ENCODE measurements at places on chromosomes 3 and 15.

GRCh38 chr3:88921986-88922385, 185.4 kb upstream of the EPHA3 start:
- DNase-seq: no peak

DNA sequence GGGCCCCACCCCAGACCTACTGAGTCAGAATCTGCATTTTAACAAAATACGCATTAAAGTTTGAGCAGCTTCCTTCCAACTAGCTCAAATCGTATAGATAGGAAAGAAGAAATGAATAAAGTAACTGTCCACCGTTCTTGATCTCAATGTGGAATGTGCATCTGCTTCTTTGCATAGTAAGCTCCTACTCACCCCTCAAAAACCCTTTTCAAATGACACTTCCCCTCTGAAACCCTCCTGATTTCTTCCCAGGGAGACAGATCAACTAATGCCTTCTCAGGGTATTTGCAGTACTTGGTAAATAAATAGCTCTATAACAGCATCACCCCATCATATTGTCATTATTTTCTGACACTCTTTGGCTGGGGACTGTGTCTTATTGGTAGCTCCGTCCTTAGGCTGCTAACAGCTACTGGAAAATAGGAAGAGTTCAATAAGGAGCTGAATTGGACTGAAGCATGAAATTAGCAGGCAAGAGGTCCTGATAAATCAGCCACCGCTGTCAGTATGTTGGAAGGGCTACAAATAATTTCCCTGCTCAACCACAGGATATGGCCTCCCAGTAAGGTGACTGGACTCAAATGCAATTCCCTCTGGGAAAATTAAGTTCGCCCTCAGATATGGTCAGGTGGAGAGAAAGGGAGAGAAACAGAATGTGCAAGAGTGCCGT, 10.2 kb downstream of the OXTR start:
- DNase-seq: no peak

- DNase-seq: no peak
These were observed 32.4 kb upstream of the HHATL start for GRCh38 chr3:42735019-42735418.

DNA sequence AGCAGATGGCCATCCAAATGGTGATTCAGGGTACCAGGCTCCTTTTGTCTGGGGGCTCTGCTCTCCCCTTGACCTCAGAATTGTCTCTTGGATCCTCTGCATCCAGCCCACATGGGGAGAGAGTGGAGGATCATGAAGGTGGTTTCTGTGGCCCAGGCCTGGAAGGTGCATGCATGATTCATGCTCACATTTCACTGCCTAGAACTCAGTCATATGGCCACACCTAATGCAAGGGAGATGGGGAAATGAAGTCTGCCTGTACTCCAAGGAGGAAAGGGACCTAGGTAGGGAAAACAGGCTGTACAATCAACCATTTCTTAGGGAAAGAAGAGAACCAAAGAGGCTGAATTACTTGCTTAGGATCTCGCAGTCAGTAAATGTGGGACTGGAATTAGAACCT, 15.1 kb downstream of the HRG start:
- DNase-seq: no peak

DNA sequence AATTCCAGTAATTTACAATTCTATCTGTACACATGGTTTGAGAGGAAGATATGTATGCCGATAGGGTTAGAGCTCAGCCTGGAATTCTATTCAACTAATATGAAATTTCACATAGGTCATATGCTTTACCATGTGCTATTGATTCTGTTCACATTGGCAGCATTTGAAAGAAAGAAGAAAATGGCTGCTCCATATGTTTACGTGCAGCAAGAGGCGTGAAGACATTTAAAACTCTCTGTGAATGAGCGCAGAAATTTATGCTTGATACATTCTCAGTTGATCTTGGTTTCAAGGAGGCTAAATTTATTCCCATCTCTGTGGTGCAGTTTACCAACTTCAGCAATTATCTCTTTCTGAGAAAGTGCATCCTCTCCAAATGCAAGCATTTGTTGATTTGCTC, 478.9 kb downstream of the CNTN4 start:
- no peak for DNase-seq

- no peak for DNase-seq
These were observed 129.4 kb downstream of the VGLL4 start for GRCh38 chr3:11514191-11514821.

DNA sequence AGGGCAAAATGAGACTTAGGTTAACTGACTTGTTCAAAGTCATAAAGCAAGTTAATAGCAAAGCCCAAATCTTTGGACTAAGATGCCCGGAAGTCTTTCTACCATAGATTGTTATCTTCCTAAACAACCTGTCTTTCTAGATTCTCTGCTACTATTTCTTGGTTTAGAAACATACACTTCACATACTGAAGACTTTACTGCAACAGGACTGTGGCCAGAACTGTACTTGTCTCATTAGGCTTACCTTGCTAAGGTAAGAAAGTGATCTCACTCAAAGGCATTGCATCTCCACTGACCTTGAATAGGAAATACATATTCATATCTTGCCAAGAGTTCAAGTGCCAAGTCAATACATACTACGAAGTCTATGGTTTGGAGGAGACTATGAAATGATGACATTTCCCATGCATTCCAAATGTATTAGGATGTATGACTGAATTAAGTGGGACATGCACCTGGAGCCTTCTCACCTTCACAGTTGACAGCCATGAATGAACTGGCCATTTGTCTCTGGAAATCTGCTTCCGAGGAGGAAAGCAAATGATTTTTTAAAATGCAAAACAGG, 5.0 kb downstream of the ZDHHC3 start:
- no peak for DNase-seq

- no peak for DNase-seq
These were observed 74.2 kb upstream of the PROK2 start for GRCh38 chr3:71859123-71859519.

DNA sequence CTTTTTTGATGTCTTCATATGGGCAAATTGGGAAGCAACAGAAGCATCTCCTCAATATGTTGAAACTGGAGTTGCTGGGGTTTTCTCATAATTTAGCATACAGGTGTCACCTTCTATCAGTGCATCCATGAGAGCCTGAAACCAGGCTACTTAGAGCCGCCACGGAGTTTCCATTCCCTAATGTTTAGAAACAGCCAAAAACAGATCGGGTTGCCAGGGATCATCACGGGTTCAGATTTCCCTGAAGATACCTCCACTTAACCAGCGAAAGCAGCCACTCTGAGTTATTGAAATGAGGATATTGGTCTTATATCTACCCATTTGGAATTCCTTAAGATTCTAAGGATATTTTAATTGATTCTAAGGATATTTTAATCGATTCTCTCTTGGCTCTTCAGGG, 14.5 kb downstream of the TERB2 start:
- no peak for DNase-seq

GRCh38 chr3:39638301-39638700, 170.8 kb downstream of the MOBP start:
- DNase-seq: no peak

- no peak for DNase-seq
These were observed 109.9 kb downstream of the TBC1D5 start for GRCh38 chr3:17632401-17633100.

DNA sequence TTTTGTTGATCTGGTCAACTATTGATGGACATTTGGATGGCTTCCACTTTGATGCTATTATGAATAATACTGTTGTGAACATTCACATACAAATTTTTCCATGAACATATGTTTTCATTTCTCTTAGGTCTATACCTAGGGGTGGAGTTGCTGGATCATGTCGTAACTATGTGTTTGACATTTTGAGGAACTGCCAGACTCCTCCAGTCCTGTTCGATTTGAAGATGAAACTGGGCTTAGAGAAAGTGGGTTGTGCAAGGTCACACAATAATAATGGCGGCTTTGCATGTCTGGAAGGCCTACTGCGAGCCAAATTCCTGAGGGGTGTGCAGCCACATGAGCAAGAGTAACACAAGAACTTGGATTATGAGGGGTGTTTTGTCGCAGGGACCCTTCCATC, 2.6 kb downstream of the TSEN2 start:
- no peak for DNase-seq

GRCh38 chr3:33096093-33096868, 665 bp downstream of the GLB1 start:
- DNase-seq: no peak

DNA sequence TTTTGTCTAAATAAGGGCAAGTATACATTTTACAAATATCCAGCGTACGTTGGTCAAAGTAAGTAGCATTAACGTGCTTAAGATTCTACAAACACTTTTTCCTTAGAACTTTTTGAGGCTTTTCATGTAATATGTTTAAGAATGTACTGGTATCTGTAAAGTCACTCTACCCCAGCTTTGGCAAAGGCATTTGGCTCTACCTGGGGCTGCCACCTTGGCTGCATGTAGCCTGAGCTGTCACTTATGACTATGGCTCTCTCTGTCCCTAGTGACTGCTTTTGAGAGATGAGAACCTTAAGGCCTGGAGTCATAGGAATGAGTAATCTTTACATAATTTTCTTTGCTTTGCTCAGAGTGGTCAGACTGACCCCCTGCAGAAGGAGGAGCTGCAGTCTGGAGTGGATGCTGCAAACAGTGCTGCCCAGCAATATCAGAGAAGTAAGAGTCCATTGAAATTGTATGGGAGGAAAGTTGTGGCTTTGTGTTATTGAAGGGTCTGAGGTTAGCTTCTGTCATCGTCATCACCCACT, 61.2 kb downstream of the IQGAP1 start:
- no peak for DNase-seq

DNA sequence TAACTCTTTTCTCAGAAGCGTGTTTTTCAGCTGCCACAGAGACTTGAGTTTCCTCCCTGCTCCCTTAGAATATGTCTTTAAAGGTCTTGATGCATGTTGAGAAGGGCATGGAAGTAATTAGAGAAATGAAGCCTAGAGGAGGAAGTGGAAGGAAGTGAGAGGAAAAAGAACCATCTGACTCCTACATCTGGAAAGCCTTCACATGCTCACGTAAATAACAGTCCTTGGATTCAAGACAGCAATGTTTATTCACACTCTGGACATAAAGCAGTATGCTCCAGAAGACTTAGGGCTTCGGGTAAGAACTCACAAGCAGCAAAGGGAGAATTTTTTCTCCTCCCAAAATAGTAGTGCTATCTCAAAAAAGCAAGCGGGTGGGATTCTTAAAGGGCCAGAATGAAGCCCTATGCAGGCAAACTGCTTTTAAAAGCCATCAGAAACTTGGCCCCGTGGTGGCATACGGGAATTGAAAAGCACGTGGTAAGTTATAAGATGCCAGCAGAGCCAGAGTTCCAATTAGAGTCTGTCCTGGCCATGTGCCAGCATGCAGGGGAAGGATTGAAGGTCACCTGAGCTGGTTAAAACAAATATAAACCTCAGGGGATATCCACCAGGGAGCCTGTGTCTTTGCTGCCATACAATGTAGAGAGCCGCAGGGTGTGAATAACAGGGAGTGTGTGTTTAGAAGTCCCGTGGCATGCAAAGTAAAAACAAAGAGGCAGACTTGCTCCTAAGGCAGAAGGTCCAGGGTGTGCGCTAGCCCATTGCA, 380.8 kb upstream of the NDN start:
- DNase-seq: no peak

DNA sequence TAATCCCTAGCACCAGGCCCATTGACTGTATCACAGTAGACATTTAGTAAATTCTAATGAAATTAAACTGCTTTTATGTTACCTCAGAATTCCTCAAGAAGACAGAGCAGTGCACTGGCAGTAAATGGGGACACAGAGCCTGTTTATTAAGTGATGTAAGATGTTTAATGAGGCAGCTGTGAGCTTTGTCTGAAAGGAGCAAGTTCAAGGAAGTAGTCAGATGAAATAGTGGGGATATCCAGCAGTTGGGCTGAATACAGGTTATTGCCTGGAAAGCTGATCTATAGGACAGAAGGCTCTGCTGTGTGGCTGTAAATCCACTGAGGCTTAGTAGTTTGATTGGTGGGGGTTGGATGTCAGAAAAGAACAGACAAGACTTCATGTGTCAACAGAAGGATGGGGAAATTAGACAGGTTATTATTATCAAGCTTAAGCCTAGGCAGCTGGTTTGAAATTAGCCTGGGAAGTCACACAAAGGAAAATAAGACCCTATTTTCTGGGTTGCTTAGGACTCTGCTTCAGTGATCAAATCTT, 62.2 kb downstream of the PFN2 start:
- DNase-seq: no peak

DNA sequence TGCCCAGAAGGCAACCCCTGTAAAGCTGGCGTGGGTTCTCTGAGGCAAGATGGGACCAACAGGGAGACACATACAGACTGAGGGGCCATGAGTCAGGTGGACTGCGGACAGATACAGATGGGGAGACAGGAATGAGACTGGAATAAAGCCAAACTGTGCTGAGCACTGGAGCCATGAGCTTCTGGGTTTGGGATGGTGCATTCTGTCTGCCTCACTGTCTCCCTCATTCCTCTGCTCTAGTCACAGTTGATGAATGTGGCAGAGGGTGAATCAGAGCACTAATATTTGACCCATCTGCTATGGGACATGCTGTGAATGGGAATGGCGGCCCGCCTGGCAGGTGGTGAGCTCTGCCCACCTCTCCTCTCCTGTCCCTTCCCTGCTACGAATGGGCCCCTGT, 262.9 kb downstream of the EPHB1 start:
- DNase-seq: no peak

All from activated CD4-positive, CD25-positive, alpha-beta regulatory T cell treated with anti-CD3 and anti-CD28 coated beads, Interleukin-2, amount 50 U/mL, for 16 hours (primary cell).